CD4-positive, CD25-positive, alpha-beta regulatory T cell (primary cell): ENCODE measurements at places on chromosomes 4 and X. TPM values are rescaled to one million over a fixed set of nuclear protein-coding genes. Genes with fewer than 3 reads are reported as not detected.

Gene RTL3
- not detected for total RNA-seq

Gene POLN
- 4.9 TPM for total RNA-seq

Gene CSAG1
- total RNA-seq = not detected

Gene EPGN
- total RNA-seq = 0.54 TPM

Gene HTN1
- total RNA-seq = not detected

Gene SLC9B1
- total RNA-seq = 1.7 TPM

DNA sequence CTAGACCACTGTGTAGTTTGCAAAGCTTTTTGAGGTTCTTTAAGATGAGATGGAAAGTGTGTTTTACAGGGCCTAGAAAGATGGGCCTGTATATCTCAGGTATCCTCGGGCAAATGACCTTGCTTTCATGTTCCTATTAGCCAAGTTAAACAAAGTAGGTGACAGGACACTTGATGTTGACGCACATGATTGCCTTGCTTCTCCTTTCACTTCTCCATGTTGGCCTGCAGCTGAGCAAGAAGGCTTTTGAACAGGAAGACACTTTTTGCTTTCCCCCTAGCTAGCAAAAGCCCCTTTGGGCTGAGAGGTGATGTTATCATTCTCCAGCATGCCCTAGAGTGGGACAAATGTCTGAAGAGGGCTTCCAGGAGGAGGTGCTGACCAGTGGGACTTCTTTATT lies 202.1 kb downstream of the GPC3 start:
- no peak for DNase-seq

GRCh38 chr4:98688411-98689290 lies 30.2 kb upstream of the TSPAN5 start:
- peak; percentile 69 for DNase-seq

GRCh38 chr4:40749717-40750460 lies at the start of gene NSUN7:
NSUN7 (plus strand) TSS chr4:40749955; CDS start chr4:40750694, 739 bp downstream.
- no peak for DNase-seq

DNA sequence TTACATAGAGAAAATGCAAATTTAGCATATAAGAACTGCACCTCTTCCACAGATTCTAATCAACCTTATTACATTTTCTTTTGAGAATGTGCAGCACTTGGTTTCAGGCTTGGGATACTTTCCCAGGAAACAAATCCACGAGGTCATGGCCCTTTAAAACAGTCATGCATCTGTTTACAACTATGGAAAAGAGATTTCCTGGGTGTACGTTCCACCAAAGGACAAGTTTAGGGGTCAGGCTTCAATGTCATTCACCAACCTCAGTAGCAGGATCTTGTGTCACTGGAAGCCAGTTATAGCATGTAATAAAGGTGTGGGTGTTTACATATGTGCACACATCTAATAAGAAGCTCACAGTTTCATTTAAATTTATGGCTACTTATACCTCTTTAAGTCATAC lies 30.7 kb downstream of the EREG start:
- no peak for DNase-seq

DNA sequence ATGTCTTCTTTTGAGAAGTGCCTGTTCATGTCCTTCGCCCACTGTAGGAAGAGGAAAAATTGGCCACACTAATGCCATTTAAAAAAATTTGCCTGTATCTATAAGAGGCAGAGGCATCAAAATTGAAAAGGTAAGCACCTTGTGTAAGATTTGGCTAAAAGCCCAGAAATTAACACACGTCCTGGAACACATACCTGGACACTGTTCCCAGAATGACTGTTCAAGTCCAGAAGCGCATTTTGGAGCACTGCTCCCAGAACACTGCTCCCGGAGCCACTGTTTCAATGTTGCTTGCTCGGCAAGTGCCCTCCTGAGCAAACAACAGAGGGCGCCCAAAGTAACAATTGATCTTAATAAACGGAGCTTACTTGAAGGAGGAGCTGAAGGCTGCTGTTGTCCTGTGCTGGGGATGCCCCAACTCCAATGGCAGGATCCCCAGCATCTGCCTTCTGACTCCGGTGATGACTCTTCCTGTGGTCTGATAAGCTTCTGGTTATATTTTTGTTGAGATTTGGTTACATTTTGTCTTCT lies 1958.6 kb downstream of the C4orf33 start:
- no peak for DNase-seq

DNA sequence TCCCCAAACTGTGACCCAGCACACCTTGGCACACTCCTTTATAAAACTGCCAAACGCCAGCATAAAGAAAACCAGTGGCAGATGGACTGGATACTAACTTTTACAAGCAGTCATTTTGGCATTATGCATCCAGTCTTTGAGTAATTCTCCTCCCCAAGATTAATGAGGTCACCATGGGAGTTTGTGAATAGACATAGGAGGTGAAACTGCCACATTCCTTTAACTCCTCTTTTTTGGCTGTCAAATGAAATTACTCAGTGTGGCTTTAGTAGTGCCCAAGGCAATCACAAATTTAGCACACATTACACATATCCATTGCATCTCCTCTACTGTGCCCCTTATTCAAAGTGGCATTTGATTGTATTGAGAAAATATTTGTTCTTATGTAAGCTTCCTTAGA lies 315.3 kb upstream of the FGF13 start:
- DNase-seq = no peak

GRCh38 chr4:52312722-52313121 lies 261.6 kb downstream of the SPATA18 start:
- no peak for DNase-seq

DNA sequence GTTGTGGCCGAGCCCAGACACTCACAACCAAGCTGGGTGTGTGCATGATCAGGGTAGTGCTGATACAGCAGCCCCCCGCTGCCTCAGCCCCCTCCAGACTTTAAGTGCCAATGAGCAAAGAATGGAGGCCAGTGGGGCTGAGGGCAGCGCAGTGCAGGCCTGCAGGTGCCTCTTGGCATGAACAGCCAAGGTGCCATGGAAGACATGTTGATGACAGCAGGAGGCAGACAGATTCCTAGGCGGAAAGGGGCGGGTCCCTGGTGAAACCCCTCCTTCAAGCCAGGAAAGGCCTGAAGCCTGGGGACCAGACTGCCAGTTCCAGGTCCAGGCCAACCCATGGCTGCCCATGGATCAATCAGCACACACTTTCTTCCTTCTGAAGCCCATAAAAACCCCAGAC lies 253.3 kb upstream of the ETNPPL start:
- no peak for DNase-seq

DNA sequence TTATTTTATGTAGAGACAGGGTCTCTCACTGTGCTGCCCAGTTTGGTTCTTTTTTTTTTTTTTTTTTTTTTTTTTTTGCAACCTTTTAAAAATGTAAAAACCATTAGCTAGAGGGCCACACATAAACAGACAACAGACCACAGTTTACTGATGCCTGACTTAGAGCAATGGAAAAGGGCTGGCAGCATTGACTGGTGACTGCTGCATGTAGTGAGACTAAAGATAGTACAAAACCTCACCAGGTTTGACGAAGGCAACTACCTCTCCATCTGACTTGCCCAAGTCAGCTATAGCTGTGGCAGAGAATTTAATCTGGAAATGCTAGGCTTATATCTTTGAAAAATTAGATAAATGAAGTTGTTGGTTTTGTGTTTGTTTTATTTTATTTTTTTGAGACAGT lies 102.9 kb downstream of the RBM47 start:
- DNase-seq = no peak

- DNase-seq = no peak
Measured at GRCh38 chr4:149986917-149987316, 91.3 kb upstream of the DCLK2 start.
